Endodermal cell (in vitro differentiated cells): ENCODE measurements at places on chromosomes 12 and 14.

- DNase-seq: no peak
These were observed 22.6 kb downstream of the PRKCH start for GRCh38 chr14:61343991-61344405.

DNA sequence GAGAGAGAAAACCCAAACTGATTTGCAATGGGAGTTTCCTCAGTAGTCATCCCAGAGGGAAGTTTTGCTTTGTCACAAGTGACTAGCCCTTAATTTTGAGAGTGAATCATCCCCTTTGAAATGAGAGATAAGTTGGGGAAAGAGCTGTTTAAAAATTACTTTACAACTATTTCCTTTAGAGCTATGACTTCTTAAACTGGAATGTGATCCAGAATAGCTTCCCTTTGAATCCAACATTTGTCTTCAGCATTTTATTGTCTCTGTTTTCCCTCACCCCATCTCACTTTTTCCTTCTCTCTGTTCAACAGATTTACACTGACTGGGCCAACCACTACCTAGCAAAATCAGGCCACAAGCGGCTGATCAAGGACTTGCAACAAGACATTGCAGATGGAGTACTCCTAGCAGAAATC, 109.3 kb downstream of the NAV3 start:
- DNase-seq: no peak

DNA sequence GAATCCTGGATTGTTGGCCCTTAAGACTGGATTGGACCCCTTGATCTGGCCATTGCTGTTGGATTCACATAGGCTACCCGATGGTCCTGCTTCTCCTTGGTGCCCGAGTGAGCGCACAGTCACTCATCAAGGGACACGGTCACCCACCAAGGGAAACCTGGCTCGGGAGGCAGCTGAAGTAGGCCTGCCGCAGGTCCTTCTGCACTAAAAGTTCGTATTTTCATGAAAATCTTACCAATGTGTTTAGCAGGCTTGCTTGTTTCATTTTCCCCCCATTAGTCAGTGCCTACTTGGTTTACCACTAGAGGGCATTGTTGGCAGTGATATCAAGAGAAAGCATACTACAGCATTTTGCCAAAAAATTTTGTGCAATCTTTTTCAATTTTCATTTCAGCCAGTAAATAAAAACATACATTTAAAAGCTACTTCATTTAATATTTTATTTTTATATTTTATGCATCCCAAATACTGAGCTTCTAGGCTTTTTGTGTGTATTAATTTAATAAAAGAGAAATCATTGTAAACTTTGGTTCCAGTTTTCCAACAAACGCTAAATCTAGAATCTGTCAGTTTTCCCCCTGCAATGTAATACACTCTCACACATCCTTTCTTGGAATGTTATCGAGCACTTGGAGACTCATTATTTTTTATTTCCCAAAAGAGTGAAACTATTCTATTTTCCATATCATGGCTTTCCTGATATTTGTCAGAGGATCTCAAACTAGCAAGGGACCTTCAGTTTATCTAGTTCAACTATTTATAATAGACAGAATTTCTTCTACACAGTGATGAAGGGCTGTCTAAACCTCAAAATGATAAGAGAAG, 116.7 kb downstream of the LMNTD1 start:
- peak; percentile 75 for DNase-seq

GRCh38 chr12:2084553-2085296, 31.9 kb downstream of the CACNA1C start:
- DNase-seq: no peak

- DNase-seq: no peak
These were observed 250.9 kb upstream of the FOXN3 start for GRCh38 chr14:89667983-89668382.

- peak; percentile 30 for DNase-seq
These were observed 107.9 kb downstream of the BBS10 start for GRCh38 chr12:76240281-76240680.

DNA sequence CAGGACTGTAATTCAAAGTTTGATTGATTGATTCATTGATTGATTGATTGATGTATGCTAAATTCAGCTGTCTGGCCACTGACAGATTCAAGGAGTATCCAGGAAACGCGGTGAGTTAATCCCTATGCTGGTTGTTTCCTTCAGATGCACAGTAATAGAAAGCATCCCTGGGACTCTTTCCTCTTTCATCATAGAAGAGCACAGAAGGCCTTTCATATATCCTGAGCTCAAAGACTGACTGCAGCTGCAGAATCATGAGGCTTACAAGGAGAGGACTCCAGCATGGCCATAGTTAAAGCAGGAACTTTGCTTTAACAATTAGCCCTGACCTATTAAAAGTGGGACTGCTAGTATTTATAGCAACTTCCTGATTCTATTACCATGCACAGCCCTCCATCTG, 187.7 kb upstream of the TMTC1 start:
- DNase-seq: no peak

DNA sequence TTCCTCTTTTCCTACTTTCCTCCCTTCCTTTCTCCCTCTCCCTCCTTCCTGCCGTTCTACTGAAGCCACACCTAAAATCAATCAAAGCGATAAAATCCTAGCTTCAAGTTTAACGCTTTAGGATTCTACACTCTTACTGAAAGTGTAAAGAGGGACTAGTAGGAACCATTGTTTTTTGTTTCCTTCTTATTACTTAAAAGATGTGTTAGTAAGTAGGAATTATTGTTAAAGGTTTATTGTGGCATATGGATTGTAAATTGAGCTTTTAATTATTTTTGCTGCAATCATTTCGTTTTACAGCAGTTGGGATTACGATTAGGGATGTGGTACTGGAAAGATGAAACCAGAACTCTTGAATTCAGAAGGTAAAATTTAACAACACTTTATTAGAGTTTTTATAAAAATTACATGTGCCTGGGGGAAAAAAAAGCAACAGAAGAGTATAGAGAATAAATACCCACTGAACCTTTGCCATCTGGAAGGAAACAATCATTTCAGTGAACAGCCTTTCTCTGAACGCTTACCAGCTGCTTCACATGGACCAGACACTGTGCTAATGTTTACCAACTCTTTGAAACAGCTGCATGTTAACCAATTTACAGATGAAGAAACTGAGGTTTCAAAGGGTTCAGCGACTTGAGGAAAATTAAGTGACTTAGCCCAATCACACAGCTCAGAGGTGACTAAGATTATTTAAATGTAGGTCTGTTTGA, 1.0 kb downstream of the PPP1R36 start:
- DNase-seq: no peak

- DNase-seq: no peak
These were observed 1.8 kb downstream of the CCDC85C start for GRCh38 chr14:99602054-99602787.

DNA sequence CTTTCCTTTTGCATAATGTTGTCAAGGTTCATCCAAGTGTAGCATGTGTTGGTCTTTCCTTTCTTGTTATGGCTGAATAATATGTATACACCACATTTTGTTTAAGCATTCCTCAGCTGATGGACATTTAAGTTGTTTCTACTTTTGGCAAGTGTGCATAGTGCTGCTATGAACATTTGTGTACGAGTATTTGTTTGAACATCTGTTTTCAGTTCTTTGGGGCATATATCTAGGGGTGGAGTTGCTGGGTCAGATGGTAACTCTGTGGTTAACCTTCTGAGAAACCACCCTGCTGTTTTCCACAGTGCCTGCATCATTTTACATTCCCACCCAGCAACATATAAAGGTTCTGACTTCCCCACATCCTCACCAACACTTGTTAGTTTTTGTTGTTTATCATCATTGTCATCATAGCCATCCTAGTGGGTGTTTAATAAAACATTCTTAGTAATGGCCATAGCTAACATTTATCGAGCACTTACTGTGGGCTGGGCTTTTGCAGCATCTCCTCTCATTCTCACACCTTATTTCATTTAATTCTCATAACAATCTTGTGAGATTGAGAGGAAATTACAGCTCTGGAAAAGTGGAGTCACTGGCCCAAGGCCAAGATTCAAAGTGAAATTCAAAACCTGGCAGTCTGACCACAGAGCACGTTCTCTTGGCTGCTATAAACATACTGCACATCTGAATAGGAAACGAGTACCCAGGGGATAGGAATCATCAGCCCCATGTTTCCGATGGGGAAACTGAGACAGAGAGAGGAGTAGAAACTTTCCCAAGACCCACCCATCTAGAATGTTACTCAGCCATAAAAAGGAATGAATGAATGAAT, 193.6 kb downstream of the KSR2 start:
- no peak for DNase-seq

DNA sequence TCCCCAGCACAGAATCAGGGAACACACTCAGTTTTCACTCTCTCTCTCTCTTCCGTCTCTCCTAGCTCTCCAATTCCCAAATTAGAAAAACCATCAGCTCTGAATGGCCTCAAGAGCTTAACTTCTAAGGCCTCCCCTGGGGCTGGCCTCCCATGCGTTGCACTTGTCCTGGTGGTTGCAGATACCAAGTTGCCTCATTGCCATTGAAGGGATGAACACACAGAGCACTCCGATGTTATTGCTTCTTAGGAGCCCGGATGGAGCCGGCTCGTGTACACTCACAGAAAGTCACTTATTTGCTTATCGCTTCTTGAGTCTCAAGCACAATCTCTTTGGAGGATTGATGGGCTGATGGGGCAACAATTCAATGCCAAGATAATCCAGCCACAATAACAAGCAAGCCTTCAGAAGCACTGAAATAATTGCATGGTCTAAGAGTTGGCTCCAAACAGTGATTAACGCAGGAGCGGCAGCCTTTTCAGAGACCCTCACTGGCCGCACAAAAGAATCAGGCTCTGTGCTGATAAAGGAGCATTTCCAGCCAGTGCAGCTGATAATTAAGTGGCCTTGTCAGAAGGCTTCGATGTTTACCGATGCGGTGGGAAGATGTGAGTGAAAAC, 175.8 kb upstream of the TMEM132C start:
- DNase-seq: peak; percentile 33

- no peak for DNase-seq
These were observed 77.5 kb upstream of the CISTR start for GRCh38 chr12:53829130-53829819.

DNA sequence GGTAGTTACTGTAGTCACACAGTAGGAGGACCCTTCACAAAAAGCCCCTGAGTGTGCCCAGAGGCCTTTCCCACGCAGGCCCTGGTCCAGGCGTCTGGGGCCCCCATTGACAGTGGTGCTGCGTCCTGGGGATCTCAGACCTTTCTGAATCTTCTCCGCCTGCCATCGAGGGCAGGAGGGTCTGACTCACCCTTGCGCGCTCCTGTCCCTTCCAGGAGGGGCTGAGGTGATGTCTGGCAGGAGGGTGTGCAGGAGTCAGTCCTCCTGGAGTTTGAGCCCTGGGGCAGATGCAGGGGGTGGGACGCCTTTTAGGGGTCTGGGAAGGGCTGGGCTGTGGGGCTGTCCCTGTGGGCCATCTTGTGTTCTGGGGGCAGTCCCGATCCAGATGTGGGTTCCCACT, 386.8 kb downstream of the TMEM121 start:
- DNase-seq: no peak

DNA sequence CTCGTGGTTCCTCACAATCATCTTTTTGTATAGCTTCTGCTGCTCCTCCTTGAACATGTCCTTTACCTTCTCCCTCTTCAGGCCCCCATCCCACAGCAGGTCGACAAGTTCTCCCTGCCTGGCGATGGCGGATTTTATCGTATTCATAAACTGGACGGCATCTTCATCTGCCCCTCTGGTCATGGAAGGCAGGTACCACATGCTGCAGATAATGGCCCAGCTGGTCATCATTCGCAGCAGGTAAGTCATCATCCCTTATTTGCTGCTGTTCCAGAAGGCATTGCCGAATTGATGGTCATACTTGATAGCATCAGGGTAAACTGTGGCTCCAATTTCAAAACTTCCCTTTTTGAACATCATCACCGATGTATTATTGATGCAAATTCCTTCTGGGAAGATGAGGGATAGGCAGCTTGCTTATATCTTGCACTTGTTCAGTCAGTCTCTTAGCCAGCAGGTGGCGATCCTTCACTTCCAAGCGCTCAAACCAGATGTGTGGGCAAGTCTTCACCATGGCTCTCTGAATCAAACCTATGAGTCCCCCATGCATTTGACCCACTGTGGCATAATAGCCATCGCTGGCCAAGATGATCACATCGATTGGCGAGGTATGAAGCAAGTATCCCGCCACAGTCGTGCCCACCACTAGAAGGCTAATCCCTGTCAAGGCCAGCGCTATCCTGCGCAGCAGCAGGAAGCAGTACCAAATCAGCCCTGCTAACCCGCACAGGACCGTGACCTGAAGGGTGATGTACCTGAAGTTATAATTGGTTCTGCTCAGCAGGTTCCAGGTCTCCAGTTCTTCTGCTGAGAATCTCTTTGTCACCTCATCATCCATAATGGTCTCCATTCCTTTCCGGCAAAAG, 381.5 kb upstream of the STXBP6 start:
- DNase-seq: peak; percentile 89

- DNase-seq: no peak
These were observed 458.4 kb upstream of the SYT1 start for GRCh38 chr12:78406213-78406612.

DNA sequence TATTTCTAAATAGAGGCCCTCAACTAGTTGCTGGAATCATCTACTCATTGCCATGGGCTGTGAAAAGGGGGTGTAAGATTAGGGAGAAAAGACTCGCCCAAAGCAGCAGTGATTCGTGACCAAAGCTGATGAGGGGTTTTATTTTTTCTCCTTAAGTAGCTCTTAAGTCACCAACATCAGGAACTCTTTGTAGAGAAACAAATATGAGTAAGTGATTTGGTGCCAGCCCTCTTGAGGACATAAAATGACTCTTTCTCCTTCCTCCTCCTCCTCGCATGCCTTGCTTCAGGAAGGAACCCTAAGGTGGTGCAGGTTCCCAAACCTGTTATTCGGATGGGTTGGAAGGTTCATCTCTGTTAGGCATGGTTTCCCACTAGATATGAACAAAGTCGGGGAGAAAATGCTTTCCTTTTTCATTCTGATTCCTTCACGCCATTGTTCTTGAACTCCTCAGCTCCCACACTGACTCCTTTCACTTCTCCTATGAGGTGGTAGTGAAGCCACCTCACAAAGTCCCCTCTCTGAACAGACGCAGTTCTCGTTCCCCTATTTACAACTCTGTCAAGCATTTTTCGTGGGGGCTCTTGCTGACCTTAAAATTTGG, 113.4 kb downstream of the ETV6 start:
- DNase-seq: no peak
